ENCODE measurements at places on chromosomes 6 and 20.

DNA sequence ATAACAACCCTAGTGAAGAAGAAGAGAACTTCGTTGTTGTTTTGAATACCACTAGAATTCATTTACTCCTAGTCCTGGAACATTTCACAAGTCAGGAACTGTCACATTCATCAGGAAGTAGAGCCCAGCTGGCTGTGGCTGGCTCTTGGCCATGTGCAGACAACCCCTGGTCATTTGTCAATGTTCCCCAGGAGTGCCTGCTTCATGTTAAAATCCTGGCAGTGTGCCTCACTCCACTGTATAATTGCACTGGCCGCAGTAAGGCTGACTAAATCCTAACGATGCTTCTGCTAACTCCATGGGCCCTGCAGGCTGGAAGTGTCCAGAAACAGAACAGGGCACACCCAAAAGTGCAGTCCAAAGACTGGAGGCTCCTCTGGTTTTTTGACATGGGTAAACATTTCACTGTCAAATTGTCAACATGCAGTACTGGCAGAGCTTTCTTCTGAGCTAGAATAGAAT, 41.5 kb upstream of the ADGRF1 start:
- no peak for DNase-seq

GRCh38 chr6:101013612-101014195, 132.6 kb upstream of the ASCC3 start:
- DNase-seq: no peak

DNA sequence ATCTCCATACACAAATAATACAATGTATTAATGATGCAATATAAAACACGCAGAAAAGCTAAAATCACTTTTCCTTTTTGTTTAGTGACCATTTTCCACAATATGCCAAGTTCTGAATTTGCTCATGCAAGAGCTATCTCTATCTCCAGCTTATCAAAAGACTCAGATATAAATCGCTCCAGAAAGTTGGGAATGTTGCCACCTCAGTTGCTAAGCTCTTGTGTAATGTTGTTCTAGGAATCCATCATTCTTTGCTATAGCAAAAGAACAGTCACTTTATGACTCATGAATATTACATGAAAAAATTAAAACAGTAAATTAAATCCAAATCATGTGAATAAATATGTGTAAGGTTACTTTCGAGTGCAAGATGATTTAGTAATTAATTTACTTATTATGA, 8.7 kb downstream of the PLAGL1 start:
- no peak for DNase-seq

GRCh38 chr6:100467129-100468015, 2.7 kb upstream of the SIM1 start:
- DNase-seq: no peak

- no peak for DNase-seq
Observed at GRCh38 chr6:165514621-165515020, 148.4 kb downstream of the PDE10A start.

DNA sequence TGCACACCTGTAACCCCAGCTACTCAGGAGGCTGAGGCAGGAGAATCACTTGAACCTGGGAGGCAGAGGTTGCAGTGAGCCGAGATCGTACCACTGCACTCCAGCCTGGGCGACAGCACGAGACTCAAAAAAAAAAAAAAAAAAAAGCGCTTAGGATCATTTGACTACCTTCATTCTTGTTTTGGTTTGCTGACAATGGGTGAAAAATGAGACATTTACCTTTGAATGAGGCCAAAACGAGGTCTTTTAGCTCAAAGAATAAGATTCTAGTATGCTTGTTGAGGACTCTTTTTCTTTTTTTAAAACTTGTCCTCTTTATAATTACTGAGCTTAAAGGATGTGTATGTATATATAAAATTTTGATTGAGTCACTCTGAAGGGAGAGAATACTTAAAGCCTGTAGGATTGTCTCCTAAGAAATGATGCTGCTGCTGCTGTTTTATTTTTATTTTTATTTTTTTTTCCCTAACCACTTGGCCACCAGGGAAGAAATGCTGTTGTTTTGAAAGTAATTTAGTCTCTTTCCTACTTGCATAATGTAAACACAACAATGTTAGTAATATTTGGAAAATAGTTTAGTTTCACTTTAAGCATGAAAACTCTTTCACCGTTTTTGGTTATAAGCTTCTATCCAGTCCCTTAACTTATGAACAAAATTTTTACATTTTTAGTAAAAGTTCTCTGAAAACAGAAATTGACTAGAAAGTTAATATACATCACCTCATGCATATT, 7.9 kb downstream of the UBR2 start:
- no peak for DNase-seq

DNA sequence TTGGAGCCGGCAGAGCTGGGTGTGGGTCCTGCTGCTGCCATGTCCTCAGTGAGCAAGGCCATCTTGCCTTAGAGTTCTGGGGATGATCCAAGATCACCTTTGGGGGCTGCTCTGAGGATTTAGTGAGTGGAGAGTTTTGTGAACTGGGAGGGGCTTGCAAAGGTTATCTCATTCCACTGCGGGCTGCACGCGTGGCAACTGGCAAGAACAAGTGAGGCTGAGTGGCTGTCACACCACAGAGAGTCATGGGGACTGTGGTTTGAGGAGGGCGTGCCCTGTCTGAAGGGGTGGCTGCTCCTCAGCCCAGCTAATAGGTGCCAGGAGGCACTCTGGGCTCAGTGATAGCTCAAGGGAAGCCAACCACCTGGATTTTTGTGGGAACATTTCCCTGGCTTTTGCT, 37.6 kb downstream of the TTLL9 start:
- DNase-seq: no peak

DNA sequence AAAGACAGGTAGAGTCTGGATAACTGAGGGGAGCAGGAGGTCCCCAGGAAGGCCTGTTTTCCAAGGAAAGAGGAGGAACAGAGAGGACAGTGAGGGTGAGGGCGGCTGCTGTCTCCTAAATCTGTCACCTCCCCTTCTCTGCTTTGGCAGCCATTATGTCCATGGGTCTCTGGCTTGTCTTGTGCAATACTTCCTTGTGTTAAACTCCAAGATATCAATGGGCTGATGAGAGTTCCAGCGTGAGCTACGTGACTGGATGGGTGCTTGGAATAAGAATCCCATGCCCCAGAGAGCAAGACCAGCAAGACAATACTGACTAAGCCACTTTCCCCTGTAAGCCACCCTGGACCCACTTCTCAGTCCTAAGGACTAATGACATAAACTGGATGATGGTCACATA, 26.3 kb upstream of the DNAAF9 start:
- no peak for DNase-seq

DNA sequence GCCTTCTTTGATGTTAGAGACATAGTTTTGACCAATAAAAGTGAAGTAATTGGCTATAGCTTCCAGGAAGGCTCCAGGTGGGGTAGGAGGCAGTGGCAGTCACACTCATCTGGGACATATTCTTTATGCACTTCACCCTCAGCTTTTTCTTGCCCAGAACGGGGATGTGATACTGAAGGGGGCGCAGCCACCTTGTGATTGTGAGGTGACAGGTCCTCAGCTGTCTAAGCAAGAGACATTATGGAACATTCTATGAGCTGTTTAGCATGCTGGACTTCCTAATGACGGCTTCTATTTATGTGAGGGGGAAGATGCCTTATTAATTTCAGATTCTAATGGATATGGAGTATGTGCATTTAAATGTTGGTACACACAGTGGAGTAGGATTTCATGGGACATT, 151.3 kb upstream of the ZFP64 start:
- DNase-seq: peak; percentile 13

GRCh38 chr6:14540810-14541540, 423.4 kb downstream of the CD83 start:
- DNase-seq: no peak

All from CD4-positive, alpha-beta T cell treated with Interleukin-15 for 4 hours (primary cell).